Activated CD4-positive, alpha-beta T cell treated with anti-CD3 and anti-CD28 coated beads, Interleukin-2, amount 10 ng/mL, durations not matched to agents 24 days and 14 days (primary cell): ENCODE measurements at places on chromosomes 4 and X.

DNA sequence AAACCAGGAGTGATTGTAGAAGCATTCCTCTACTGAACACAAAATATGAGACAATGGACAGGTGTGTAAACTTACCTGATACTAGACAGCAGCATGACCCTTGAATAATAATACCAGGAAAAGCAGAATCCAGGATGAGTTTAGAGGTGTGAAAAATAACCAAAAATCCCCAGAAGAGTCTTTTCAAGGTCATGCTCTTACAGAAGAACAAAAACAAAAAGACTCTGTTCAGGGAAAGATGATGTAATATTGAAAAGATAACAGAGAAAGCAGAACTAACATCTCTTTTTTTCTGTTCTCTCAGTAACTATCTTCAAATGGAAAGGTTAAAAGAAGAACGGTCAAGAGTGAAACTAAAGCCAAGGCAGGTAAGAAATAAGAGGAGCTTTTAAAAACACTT lies 14.0 kb upstream of the ARHGAP10 start:
- no peak for DNase-seq

DNA sequence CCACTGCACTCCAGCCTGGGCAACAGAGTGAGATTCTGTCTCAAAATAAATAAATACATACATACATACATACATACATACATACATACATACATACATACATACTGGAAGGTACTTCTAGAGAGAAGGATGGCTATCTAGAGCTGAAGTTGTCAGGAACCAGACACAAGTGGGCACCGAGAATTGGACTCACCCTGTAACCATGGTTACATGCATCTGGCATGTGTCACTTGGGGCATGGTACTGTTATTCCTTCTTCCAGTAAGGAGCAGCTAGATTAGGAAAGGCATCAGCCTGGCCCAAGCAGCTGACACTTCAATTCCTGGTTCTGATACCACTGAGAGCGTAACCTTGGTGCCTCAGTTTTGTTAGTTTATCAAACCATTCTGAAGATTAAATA lies 127.1 kb downstream of the SH3KBP1 start:
- no peak for DNase-seq

DNA sequence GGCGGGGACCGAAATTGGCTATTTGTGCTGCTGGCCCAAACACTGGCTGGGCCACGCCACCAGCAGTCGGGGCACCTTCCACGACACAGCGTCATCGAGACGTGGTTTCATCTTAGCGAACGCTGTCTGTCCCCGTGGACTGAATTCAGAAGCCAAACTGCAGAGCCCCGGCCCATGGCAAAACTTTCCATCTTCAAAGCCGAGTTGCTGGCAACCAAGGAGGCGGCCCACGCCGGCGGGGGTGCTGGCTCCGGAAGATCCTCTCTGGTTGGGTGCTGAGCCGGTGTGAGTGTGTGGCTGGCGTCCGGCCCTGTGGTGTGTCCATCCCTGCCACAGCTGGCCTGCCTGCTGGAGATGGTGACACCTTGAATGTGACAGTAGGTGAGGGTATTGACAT lies 96.6 kb upstream of the ADRA2C start:
- no peak for DNase-seq

- DNase-seq = no peak
These were observed 27.3 kb downstream of the CXorf58 start for GRCh38 chrX:23935106-23935505.

DNA sequence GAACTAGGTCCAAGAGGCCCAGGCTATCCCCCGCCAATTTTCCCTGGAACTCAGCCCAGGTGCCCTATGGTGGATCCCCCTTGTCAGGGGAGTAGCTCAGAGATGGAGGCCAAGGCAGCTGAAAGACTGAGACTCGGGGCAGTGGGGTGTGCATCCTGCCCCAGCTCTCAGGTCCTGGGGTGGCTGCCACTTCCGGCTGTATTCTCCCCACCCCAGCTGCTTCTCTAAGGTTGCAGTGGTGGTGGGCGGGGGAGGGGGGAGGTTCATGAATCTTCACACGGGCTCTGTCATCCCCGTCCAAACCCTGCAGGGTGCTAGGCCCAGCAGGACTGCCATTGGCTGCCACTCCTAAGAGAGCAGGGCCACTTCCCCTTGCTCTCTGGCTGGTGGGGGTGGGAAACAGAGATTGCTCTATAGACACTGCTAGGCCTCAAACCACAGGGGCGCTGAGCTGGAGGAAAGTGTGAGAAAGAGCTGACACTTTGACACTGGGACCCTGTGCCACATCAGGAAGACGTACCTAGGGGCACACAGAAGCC lies 1.5 kb downstream of the SASH3 start:
- DNase-seq = peak; percentile 90

DNA sequence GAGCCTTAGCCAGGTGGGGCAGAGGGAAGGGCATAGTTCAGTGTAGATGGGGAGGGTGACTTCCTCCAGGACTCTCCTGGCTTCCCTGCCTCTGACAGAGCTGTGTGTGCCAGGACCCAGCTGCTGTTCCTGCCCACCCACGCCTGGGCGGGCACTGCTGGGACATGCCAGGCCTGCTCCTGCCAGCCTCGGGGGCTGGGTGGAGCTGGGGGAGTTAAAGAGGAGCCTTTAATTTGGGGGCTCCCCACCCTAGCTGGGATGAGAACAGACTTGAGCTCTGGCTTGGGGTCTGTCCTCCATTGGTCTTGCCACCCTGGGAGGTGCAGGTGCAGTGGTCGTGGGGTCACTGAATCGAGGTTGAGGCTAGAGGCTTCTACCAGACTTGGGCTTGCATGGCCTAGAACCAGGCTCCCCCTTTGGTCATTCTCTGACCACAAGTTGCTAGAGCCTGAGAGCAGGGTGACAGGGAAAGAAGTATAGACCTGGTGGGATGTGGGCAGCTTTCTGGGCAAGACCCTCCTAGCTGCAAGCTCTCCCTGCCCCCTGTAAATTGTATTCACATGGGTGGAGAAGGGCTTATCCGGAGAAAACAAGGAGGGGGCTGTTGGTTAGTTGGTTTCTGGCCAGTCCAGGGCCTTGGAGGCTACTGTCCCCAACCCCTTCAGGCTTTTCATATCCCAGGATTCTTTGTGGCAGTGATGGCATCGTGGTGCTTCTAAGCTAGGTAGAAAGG lies 5.7 kb downstream of the EFNB1 start:
- no peak for DNase-seq

- DNase-seq = no peak
These were observed 2.6 kb upstream of the WWC2 start for GRCh38 chr4:183096276-183096965.
